ENCODE measurements at places on chromosomes 5 and 9.

GRCh38 chr5:113450462-113450861 is 15.7 kb upstream of the TSSK1B start:
- DNase-seq, result no peak

- no peak for DNase-seq
Measured at GRCh38 chr9:108615152-108615551, 240.6 kb downstream of the ACTL7B start.

DNA sequence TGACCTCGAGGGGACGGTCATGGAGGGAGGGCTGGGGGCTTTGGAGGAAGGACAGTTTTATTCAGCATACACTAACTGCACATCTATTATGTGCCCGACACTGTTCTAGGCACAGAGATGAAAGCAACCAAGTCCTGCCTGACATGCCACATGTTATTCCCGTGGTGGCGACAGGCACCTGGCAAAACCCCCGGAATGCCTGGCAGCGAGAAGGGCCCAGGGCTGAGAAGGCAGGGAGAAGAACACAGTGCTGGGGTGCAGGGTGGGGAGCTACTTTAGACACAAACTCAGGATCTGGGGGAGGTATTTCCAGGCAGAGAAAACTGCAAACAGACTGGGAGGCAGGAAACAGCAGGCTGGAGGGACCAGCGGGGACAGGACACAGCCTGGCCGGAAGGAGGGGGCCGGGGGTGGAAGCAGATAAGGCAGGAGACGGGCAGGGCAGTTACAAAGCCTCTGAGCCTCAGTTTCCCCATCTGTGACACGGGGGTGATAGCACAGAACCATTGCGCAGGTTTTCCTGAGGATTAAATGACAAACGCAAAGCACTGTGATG is 77.7 kb downstream of the STK10 start:
- DNase-seq, result no peak

DNA sequence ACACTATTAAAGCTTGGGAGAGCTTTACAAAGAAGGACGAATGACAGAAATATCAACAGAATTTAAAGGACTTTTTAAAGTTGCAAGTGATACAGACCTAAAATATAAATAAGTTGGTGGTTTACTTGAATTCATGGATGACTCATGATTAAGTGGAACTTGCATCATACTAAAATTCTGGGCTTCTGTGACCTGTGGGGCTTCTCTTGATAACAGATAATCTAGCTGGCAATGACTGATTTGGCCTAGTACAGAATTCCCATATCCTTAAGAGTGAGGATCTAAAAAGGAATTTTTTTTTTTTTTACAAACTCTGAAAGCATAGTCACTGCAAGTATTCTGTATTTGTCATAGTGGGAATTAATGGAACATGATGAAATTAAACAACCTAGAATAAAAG is 543.7 kb upstream of the SGCD start:
- DNase-seq, result no peak

DNA sequence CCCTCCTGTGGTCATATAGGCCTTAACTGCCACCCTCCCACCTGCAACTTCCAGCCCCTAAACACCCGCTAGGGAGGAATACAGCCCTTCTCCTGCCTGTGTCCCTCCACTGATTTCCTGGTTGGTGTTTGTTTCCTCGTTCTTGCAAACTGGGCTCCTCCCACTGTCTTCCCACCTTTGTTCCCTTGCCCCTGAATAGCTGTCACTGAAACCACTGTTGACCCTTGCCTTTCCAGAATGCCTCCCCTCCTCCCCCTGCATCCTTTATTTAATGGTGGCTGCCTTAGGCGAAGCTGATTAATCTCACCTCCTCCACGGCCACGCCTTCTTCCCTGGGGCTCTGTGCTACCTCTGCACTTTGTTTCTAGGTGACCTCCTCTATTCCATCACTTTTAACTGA is 626.7 kb downstream of the BNC2 start:
- no peak for DNase-seq

- DNase-seq, result no peak
Measured at GRCh38 chr5:112581811-112582320, 155.8 kb upstream of the APC start.
